Right hindlimb (tissue), 1 donor: ENCODE measurements at places on chromosomes 2 and 18.

- peak; percentile 43 for DNase-seq
Measured at GRCh38 chr18:25743646-25744151, 346.7 kb downstream of the SS18 start.

DNA sequence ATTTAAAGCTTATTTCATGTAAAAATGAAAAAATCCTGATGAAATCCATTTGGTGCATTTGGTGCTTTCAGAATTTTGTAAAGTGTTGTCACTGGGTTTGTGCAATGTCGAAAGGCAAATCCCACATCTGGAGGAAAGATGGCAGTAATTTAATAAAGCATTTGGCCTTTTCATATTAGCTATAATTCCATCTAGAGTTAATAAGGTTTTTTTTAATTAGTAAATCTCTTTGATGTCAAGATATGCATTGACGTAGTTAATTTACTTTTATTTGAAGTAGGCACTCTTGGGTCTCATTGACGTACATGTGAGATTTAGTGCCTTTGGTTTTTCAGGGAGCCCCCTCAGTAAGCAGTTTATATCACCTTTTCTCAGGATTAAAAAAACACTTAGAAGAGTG lies 12.3 kb upstream of the GAREM1 start:
- DNase-seq: no peak

DNA sequence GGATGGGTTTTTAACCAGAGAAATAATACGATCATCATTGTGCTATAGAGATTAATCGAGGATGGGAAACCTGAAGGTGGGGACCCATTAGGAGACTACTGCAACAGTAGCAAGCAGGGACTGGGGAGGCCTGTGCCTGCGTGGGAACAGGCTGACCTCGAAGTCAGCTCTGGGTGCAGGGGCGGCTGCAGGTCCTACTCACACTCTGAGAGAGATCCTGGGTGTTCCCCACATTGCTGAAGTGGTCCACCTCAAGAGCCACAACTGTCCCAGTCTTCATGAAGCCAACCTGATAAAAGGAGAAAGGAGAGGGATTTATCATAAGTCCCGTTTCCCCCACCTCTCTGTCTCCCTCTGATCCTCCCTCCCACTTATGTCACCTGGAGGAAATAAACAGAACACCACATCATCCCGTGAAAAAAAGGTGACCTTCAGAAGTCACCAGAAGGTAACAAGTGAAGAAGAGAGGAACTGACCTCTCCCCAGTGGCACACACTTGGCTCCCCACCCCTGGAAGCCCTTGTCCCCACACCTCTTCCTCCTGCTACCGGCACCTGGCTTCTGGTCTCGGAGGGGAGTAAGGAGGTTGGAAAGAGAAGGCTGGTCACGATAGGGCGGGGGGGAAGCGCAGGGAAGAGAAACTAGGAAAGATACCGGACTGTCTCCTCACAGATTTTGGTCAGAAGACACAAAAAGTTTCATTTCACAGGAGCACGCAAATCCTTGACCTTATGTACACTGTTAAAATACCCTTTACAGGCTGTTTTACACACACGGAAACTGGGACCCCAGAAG lies 50.4 kb downstream of the XDH start:
- DNase-seq: no peak

DNA sequence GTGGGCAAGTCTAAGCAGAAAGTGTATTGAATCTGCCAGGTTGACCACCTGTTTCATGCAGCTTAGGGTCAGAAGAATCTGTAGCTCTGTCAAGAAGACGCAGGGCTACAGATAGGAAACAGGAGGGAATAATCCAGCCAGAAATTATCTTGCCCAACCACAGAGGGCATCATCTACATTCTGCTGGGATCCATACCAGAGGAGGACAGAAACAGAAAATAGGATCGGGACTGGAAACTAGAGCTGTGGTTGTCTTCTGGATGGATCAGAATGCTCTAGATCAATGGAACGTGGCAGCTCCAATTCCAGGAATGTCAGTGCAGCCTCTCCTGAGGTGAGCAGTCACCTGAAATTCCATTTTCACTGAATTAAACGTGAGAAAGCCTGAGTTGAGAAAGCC lies 3.6 kb downstream of the SPATA3 start:
- DNase-seq: no peak

- no peak for DNase-seq
Measured at GRCh38 chr2:162490052-162490717, 146.3 kb downstream of the GCA start.

GRCh38 chr2:105636109-105636740 lies 108.5 kb upstream of the NCK2 start:
- no peak for DNase-seq

DNA sequence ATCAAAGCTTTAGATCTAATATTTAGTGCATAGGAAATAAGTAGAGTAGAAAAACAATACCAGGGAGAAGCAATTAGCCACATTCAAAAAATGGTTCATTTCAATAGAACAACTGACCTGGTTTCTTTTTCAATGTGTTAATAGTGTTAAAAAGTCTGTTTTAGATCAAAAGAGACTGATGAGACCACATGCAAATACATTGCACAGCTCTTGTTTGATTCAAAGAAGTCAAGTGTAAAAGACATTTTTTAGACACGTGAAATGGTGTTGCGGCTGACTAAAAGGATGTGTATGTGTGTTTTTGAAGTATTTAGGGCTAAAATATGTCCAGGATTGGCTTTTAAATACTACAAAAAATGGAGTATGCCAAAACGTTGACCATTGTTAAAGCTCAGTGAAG lies 1.2 kb upstream of the AOX1 start:
- DNase-seq: no peak

DNA sequence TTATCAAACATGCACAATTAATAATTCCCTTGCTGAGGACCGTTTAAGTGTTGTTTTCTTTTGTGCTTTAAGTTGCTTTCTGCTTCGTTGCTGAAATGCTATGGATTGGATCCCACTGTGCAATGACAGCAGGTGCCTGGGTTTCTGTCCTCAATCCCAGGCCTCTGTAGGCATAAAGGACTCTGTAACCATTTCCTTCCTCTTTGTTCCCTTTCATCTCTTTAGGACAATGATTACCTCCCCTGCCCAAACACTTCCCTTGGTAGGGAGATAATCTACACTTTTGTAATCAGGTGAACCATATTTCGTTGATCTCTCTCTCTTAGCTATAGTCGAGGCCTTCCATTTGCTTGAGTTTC lies 58.6 kb upstream of the LYPD6B start:
- DNase-seq: no peak

DNA sequence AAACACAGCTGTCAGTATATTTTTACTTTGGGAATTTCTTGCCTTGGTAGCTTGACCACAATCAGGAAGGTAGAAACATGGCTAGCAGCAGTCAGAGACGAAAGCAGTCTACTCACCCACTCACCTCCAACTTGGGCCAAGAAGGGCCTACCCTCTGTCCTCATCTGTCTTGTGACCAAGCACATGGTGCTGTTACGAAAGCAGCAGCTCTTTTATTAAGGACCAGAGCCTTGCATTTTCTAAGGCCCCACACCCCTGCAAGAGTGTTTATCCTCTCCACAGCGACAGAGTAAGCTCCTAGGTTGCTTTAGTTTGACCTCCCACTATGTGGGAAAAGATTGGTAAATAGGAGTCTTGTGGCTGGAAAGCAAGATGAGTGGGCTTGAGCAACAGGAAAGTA lies 31.3 kb upstream of the MSTN start:
- DNase-seq: no peak

GRCh38 chr2:238562446-238562845 lies 135.7 kb downstream of the ASB1 start:
- no peak for DNase-seq

DNA sequence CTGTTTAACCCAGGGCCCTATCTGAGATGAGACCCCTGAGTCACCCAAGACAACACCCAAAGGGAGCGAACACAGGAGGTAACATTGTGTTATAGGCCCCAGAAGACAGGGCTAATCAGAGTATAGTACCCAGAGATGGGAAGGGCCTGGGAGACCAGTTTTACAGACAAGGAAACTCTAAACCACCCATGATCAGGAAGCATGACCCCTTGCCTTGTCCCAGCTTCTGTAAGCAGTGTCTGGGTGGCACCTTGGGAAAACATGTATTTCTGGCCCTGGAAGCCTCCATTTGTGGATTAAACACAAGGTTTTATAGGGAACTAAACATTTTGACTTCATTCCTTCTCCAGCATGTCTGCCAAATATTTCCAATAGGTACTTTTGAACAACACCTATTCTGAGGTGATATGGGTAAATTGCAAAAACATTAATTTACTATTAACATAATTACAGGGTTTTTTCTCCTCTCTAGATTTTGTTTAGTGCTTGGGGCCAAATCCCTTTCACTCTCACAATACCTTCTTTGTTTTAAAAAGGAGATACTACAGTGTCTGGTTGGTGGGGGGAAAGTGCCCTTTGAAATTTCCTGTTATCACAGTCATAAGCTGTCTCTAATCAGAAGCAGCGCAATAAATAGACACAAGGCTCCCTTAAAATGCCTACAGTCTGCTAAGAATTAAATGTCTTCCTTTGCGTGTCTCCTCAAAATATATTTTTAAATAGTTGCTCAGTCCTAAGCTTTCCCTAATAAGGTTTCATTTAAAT lies 341.1 kb downstream of the BCL11A start:
- DNase-seq: no peak

DNA sequence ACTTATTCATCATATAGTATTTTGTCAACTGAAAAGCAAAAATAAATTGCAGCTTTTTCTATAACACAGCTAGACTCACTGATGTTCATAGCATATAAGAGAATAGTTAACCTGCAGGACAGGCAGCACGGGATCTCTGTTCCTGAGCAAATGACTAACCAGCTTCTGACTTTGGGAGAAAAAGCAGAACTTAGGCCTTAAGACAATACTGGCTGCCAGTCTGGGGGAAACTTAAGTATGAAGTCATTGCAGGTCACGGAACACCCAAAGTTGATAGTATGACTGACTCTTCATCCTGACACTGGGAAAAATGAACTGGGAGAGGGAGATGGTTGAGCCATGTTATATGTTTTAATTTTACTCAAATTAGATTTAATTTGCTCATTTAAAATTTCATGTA lies 113.0 kb downstream of the DPP4 start:
- DNase-seq: no peak

GRCh38 chr2:221096706-221097567 lies 475.2 kb downstream of the EPHA4 start:
- no peak for DNase-seq

DNA sequence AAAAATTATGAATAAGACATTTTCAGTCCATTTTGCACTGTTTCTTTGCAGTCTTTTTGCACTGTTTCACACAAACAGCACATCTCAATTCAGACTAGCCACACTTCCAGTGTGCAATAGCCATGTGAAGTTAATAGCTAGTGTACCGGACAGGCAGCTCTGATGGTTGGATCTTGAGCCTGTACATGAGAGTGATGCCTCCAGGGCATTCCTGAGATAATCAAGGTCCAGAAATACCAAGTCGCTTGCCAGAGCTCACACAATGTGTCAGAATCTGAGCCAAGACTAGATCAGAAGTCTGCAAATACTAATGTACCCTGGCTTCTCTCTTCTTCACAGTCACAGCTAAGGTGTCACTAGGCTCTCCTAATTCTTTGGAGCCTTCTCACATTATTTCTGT lies 180.2 kb downstream of the OSR1 start:
- no peak for DNase-seq

DNA sequence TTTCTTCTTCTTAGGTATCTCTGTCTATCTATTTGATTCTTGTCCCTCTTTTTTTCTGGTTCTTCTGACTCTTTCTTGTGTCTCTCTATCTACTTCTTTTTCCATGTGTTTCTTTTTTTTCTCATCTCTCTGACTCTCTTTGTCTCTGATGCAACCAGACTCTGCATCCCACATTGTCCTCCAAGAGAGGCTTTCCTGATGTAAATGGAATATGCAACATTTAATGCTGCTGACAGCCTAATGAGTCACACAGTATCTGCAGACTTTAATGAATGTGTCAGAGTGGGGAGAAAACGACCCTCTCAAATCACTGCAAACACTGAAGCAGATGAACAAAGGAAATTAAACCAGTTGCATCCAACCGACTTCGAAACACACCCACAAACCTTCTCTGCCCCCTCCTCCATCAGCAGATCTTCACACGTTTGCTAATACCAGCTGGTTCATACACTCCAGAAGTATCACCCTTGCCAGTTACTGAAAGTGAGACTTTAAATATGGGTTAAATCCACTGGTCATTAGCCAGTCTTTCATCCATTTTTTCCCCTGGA lies 351.5 kb downstream of the TXNL1 start:
- DNase-seq: no peak

GRCh38 chr2:128585706-128586105 lies 267.0 kb upstream of the HS6ST1 start:
- DNase-seq: no peak

DNA sequence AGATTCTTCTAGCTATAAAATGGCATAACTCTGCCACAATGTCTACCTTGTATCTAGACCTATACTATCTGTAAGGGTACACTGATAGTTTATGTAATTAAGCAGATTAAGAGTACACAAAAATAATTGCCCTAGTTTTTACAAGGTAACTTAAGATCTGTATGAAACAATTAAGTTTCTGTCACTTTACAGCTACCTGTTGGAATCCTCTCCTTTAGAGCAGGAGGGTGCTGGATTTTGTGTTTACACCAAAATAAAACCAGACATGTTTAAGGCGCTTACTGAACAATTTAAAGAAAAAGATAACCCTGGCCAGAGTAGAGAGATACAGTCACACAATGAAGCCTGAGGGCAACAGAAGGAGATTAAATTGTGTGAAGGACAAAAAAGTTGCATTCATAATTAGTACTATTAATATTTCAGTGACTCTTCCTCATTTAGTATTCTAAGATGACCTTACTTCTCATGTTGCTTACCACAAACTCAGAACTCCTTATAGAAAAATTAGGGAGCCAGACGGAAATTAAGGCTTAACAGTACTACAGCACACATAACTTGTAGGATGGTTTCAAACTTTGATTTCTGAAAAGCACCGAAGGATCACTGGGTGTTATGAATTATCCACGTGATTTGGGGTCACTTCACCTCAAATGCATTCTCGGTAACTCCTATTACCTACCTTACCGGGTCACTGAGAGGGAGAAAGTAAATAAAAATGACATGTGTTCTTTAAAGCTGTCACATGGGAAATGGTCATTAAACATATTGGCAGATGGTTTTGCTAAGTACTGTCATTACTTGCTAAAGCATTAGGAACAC lies 1.0 kb downstream of the DARS1 start:
- DNase-seq: no peak

GRCh38 chr2:23587341-23587880 lies 202.4 kb downstream of the KLHL29 start:
- no peak for DNase-seq

DNA sequence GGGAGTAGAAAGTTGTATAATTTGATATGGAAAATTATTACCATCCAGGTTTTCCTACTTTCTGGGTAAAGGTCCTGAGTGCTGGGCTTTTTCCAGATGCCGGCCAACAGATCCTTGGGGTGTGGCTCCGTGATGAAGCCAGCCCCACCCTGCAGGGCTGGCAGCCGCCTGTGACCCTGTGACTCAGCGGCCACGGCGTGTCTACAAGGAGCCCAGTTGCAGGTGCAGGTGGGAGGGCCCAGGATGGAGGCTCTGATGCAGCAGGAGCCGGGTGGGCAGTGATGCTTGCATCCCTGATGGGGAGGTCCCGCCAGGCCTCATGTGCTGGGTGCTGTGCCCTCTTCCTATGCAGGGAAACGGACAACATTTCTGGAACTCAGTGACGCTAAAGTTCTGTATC lies 96.0 kb upstream of the ALKAL2 start:
- no peak for DNase-seq

GRCh38 chr2:206084439-206084869 lies 1.5 kb downstream of the INO80D start:
- peak; percentile 77 for DNase-seq

- DNase-seq: no peak
Measured at GRCh38 chr2:10019174-10019573, 24.2 kb upstream of the KLF11 start.
